ENCODE measurements at places on chromosomes 4 and X. TPM values are rescaled to one million over a fixed set of nuclear protein-coding genes. Genes with fewer than 3 reads are reported as not detected.
A peak's percentile ranks its signal among the peaks of the same experiment; 100 is the strongest.

DNA sequence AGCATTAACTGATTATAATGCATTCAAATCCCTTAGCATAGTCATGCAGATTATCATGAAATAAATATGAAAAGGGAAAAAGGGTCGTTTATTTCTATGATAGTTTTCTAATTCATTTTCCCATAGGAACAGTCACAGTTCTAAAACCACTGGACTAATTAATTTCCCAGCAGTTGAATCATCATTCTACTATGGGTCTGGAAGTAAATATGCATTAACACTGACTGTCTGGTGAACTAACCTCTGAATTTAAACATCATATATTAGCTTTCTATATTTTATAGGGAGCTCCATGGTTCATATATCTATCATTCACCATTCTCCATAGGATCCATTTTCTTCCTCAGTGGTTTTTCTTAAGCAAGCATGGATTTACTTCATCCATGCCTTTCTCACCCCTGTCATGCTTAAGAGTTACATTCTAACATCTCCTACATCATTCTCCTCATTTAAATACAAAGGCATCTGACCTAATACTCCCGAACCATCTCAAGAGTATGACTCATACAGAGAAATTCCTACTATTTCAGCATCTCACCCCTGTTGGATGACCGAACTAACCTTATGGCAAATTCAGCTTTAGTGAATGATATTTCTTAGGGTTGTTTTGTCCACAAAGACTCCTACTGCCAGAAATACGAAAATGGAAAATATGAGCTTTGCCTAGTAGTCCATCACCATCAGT, 198.7 kb upstream of the ADAMTS3 start:
- no peak for DNase-seq

DNA sequence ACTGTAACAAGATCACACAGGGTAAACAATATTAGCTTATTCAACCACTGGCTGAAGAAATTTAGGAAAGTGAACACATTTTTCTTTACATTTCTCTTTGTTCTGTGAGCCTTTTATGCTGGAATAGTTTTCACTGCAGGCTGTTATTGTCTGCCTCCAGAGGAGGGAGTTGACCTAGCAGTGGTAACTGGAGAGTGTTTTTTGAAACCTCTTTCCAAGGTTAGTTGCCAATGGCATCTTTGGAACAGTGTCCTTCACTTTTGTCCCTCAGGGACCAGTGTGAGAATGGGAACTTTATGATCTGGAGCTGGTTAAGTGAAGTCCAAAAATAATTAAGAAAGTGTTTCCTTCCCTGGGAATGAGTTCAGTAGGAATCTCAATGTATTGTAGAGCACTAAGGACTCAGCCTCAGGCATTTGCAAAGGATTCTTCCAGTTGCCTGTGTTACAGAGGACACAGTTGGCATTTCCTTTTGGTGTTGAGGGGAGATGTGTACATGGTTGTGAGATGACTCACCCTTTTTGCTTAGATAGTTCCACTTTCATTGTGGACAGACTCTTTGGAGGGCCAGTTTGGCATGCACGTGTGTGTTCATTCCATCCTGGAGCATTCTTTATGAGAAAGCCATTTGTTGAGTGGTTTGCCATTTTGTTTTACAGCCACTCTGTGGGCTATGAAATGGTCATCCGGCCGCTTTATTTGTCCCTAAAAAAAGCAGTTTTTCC, 61.3 kb downstream of the AR start:
- no peaks in the 10 kb centered on the region for H3K27me3 ChIP-seq
- H3K4me1 ChIP-seq = no peaks in the 10 kb centered on the region
- H3K27ac ChIP-seq = no peak overlapping the region
- DNase-seq = no peak
- no peaks in the 10 kb centered on the region for H3K36me3 ChIP-seq
- H3K4me3 ChIP-seq = no peak overlapping the region

- no peak overlapping the region for H3K27ac ChIP-seq
- no peaks in the 10 kb centered on the region for H3K27me3 ChIP-seq
- no peak for DNase-seq
- no peaks in the 10 kb centered on the region for H3K4me1 ChIP-seq
- no peak overlapping the region for H3K4me3 ChIP-seq
These were observed 54.5 kb downstream of the TKTL2 start for GRCh38 chr4:163419074-163419473.

GRCh38 chrX:44314259-44314734, 29.2 kb downstream of the EFHC2 start:
- H3K27ac ChIP-seq = no peak overlapping the region

DNA sequence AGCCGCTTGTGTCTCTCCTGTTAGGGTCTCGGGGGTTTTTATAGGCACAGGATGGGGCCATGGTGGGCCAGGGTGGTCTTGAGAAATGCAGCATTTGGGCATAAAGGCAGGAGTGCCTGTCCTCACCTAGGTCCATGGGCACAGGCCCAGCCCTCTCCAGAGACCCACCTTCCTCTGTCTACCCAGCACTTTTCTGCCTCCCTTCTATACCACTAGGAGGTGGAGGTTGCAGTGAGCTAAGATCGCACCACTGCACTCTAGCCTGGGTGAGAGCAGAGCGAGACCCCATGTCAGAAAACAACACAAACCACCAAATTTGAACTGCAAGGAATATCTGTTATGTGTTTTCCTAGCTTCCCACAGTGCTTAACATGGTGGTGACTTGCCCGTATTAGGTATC, 38.0 kb downstream of the MOB1B start:
- no peak overlapping the region for H3K27ac ChIP-seq
- no peak for DNase-seq
- H3K4me1 ChIP-seq = no peaks in the 10 kb centered on the region

GRCh38 chr4:54225598-54226403, 3.3 kb upstream of the PDGFRA start:
- peaks cover 39% of the 10 kb centered on the region for H3K27me3 ChIP-seq
- H3K4me1 ChIP-seq = no peaks in the 10 kb centered on the region
- no peaks in the 10 kb centered on the region for H3K36me3 ChIP-seq
- peak overlapping the region; percentile 59 for H3K4me3 ChIP-seq
- no peak for DNase-seq

GRCh38 chrX:118143578-118143977, 27.0 kb upstream of the KLHL13 start:
- no peak overlapping the region for H3K27ac ChIP-seq
- H3K36me3 ChIP-seq = no peaks in the 10 kb centered on the region
- DNase-seq = no peak
- H3K4me3 ChIP-seq = no peak overlapping the region

Gene DGKK
- 0.35 TPM for total RNA-seq

Gene SHISA3
- total RNA-seq = 0.59 TPM
